Stimulated activated memory B cell treated with anti-CD40 and anti-IgM and Interleukin-4, amounts not matched to agents 10 μg/mL and 1 μg/mL and 100 μg/mL, for 72 hours (primary cell): ENCODE measurements at places on chromosomes 7 and 10.

DNA sequence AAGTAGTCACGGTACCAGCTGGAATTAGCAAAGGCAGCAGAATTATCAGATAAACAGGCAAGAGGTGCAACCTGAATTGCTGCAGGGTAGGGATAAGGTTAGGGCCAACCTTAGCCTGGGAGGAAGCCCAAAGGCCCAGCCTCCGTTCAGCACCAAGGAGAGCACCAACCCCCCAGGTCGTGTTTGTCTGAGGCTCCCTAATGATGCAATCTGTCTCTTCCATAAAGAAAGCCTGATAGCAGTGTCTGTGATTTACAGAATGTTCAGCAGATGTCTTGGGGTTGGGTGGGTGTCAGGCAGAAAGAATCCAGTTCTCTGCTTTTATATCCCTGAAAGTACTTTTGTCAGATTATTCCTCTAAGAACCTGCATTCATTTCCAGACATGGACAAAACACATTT is 328.4 kb upstream of the AOAH start:
- ATAC-seq = no peak

DNA sequence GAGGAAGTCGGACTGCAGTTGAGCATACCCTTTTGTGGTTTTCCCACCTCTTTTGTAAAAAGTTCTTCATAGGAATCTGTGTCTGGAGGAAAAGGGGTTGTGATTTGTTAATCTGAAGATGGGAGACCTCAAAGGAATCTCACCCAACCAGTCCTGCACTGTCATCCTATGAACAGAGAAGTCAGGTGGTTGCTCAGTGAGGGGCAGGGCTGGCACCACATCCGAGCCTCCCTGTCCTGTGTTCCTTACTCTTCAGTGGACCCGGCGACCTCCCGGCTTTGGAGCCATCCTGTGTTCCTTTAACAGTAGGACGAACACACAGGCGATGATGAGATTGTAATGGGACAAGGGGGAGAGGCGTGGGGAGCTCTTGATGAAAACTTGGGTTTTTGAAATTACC is 2.8 kb upstream of the MGMT start:
- no peak for ATAC-seq

- no peak for ATAC-seq
These were observed 585.0 kb upstream of the MBL2 start for GRCh38 chr10:53357587-53357986.

DNA sequence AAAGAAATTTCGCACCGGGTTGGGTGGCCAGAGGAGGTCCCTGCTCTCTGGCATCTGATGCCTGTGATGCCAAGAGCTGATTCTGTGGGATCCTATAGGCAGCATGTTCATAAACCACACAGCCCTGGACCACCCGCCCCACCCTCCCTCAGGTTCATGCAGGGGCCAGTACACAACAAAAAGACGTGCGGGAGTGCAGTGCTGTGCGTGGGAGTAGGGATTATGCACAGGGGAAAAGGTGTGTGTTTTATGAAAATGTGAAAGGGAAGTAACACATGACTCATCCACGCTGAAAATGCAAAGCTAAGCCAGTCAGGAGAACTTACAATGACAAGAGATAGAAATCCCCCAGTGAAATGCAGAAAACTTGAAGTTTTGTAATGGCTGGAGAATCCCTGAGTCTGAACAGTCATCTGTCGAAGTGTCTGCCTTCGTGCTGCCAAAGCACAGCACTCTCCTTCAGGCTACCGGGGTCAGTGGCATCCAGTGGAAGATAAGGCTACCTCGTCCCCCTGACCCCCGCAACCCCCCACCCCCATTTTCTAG is 1.1 kb downstream of the KIAA1217 start:
- peak; percentile 71 for ATAC-seq

- ATAC-seq = no peak
These were observed 61.1 kb upstream of the EXOC4 start for GRCh38 chr7:133191787-133192186.
